ENCODE measurements at places on chromosomes 3 and 15. TPM values are rescaled to one million over a fixed set of nuclear protein-coding genes. Genes with fewer than 3 reads are reported as not detected.

- DNase-seq = no peak
Measured at GRCh38 chr15:69997813-69998212, 99.9 kb downstream of the TLE3 start.

DNA sequence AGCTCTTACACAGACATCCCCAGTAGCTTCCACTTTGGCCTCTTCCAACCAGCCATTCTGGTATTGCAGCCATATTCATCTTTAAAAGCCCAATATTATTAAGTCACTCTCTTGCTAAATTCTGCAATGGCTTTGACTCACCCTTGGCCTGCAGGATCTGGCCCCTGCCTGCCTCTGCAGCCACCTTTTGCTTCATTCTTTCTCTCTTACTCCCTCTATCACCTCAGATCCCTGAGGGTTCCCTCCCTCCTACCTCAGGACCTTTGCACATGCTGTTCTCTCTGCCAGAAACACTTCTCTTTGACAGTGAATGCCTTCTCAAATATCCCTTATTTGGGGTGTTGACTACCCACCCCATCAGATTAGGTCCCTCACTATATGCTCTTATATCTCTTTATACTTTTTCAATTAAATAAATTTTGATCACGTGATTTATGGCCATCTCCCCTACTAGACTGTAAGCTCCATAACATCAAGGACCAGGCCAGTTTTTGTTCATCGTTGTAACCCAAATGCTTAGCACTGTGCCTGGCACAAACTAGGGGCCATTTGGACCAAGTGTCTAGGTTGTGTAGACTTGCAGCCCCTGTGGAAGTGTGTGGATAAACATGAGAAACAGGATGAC lies 32.3 kb upstream of the UBE2Q2 start:
- no peak for DNase-seq

- DNase-seq = no peak
Measured at GRCh38 chr3:72133329-72134011, 348.5 kb upstream of the PROK2 start.

Gene CLDN18
- polyA plus RNA-seq = 2.7 TPM

Gene DLL4
- polyA plus RNA-seq = 5.1 TPM

DNA sequence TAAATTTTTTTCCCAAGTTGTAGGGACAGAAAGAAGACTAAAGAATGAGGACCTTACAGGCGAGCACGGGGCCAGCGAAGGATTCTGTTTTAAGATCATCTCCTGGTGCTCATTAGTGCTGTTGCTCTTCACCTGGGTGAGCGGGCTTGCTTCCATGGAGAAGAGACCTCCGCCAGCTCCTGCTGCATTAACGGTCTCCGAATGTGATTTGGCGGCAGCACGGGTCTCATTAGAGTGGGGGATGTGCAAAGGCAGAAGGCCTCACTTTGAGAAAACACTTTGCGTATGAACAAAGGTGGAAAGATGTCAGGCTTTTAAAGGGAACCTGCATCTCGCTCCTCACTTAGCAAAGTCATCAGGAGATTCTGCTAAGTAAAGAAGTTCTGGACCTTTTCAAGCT lies 753.4 kb upstream of the CFAP20DC start:
- DNase-seq = no peak

Gene MST1R
- 2.8 TPM for polyA plus RNA-seq

Gene EEF1AKMT4
- 2.2 TPM for polyA plus RNA-seq

- DNase-seq = no peak
Measured at GRCh38 chr3:63976872-63977200, 46.5 kb downstream of the PSMD6 start.

Gene LRRC34
- polyA plus RNA-seq = 18.1 TPM
